ENCODE measurements at places on chromosomes 6 and 20.

GRCh38 chr6:112482373-112482772 is 135.2 kb downstream of the RFPL4B start:
- DNase-seq = no peak

- no peak for DNase-seq
Observed at GRCh38 chr20:45465491-45466266, 3.9 kb upstream of the WFDC2 start.

DNA sequence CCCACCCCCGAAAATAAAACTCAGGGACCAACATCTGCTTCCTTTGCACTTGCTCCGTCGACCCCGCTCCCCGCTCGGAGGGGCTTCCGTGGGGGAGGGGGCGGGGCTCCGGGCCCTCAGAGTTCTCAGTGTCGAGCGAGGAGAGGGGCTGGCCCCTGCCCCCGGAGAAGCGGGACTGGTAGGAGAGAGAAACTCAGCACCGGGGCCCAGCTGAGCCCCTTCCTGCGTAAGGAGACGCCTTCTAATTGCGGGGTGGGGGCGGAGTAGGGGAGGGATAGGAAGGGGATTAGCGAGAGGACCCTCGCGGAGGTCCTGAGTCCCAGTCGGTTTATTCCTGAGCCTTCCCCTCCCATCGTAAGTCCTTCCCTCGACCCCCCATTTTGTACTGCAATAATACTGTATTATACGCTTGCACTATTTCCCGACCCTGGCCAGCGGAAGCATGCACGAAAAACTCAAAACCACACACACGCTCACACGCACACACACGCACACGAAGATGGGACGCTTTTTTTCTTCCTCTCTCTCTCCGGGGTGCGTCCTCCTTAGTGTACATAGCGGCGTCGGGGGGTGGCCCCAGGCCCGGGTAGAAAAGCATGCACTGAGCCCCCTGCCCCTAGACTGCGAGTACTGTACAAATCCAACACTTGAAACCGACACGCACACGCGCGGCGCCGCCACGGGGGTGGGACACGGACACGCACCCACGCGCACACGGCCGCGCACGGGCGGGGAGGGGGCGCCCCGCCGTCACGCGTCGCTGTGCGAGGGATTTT is 22.1 kb upstream of the SLC22A7 start:
- DNase-seq = peak; percentile 65

- DNase-seq = no peak
Observed at GRCh38 chr20:58169450-58169849, 59.0 kb downstream of the ANKRD60 start.

- DNase-seq = no peak
Observed at GRCh38 chr6:139779988-139780774, 405.7 kb upstream of the CITED2 start.

DNA sequence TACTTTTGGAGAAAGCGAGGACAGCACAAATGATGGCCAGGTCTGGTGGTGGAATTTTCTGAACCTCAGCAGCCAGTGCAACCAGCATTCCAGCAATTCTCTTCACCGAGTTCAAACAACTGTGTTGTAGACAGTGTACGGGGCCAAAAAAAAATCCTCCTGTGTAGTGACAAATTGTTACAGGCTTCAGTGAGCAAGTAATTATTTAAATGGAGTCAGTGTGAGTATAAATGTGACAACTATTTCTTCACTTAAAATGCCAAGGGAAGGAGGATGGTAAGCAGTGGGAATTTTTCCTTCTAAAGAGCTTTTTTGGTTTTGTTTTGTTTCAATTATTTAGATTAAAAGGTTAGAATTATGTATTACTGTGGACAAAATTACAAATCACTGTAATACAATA is 154.1 kb downstream of the TMEM242 start:
- DNase-seq = peak; percentile 9

DNA sequence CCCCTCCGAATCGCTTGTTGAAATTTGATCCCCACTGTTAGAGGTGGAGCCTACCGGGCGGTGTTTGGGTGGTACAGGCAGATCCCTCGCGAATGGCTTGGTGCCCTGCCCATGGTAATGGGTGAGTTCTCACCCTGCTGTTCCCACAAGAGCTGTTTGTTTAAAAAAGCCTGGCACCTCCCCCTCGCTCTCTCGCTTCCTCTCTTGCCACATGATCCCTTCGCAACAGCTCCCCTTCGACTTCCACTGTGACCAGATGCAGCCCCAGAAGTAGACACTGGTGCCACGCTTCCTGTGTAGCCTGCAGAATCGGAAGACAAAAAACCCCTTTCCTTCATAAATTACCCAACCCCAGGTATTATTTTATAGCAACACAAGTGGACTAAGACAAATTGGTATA is 292.2 kb upstream of the QKI start:
- DNase-seq = no peak

DNA sequence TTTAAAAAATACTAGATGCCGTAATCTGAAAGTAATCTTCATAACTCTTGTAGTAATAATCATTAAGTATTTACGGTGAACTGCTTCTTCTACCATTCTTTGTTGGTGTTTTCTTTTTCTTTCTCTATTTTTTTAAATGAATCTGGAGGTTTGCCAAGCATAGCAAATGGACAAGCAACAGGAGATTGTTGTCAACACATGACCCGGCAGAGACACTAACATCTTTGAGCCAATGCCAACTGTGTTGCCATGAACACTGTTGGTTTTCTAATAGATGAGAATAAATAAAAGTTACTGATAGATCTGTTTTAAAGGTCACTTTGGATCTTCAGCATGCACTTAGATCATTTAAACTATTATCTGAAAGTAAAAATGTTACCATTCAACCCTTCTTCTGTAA is 523.6 kb upstream of the EYS start:
- DNase-seq = no peak

GRCh38 chr6:27684264-27685211 is 211.6 kb upstream of the ZNF184 start:
- peak; percentile 70 for DNase-seq

DNA sequence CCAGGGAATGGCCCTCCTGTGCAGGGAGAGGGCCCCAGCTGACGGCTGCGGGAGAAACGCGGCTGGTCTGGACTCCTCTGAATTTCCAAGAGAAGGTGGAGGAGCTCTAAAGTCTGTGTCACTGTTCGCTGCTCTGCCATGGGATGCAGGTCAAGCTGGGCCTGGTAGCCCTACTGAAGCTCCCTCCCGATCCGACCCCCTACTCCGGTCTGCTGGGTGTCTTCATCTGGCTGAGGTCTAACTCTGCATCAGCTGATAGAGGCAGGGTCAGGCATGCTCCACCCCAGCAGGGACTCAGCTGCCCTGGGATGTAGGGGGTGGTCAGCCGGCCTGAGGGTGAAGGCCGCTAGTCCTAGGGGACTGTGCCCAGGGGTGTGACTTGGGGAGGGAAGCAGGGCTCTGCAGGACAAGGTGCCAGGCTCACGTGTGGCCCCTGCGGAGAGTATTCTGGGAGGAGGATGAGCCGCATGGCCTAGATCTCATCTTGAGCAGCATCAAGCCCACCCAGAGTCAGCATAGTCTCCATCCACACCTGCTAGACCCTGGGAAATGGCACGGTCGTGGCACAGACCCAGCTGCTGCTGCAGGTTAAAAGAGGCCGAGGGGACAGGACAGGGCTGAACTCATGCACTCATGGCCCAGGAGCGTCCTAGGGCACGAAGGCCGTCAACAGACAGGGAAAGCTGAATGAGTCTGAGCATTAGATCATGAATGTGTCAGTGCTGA is 1.4 kb downstream of the CST3 start:
- DNase-seq = no peak

- peak; percentile 33 for DNase-seq
Observed at GRCh38 chr20:48405909-48406308, 421.9 kb downstream of the PREX1 start.

GRCh38 chr20:20466341-20466879 is 98.5 kb downstream of the INSM1 start:
- DNase-seq = no peak

DNA sequence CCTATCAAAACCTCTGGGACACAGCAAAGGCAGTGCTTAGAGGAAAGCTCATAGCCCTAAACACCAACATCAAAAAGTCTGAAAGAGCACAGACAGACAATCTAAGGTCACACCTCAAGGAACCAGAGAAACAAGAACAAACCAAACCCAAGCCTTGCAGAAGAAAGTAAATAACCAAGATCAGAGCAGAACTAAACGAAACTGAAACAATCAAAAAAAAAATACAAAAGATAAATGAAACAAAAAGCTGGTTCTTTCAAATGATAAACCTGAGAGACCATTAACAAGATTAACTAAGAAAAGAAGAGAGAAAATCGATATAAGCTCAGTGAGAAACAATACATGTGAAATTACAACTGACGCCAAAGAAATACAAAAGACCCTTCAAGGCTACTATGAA is 34.8 kb upstream of the RUNX2 start:
- no peak for DNase-seq

GRCh38 chr6:54621285-54621684 is 225.3 kb upstream of the FAM83B start:
- DNase-seq = no peak

DNA sequence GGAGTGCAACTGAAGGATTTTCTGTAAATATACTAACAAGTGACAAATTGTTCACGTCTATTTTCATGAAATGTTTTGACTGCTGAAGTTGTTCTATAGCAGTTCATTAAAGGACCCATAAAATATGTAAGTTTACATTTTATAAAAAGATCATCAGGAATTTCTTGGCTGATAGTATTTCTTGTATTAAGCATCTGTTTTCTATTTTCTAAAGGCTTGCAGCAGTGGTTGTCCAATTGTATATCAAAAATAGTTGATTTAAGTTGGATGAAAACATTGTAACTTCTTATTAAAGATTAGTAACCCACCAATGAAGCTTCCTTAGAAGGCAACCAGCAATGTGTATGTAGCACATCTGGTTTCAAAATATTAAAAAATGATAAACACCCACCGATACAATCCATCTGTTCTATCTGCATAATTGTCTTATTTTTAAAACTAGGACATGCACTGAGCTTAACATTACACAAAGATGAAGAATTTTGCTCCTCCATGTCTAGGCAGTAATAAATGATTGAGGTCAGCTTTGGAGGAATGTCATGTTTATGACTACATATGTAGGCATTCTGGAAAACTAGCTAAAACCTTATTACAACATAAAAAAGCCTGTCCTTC is 301.3 kb upstream of the TCF21 start:
- DNase-seq = peak; percentile 9

DNA sequence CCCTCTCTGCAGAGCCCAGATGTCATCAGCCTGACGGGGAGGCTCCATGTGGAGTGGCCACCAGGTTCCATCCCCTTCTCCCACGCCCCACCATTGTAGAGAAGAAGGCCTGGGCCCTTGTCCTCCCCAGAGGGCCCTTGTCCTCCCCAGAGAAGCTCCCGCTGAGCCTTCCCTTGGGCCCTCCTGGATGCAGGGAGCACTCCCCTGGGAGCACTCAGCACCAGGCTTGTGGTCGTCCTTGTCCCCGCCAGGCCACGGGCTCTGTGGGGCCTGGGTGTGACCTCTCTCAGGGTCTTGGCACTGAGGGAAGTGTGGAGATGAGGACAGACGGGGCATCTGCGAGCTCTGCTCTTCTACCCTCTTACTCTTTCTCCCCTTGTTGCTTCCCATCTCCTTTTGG is 83.4 kb upstream of the NNAT start:
- DNase-seq = no peak

DNA sequence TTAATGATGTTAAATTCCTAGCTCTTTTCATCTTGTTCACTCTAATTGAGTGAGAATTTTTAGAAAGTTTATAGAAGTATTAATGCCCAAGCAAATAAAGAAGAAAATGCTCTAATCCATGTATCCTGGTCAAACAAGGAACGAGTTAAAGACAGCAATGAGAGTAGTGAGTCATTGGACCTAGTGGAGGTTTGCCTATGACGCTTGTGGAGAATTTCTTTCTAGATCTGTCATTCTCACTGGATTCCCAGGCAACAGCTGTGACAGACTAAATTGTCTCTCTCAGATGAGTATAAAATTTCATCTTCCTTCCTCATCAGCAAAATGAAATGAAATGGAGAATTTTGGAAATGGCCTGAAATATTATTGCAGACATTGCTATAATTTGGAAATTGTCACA is 127.9 kb downstream of the COL19A1 start:
- no peak for DNase-seq

GRCh38 chr6:54990001-54990400 is 143.4 kb downstream of the FAM83B start:
- DNase-seq = no peak

DNA sequence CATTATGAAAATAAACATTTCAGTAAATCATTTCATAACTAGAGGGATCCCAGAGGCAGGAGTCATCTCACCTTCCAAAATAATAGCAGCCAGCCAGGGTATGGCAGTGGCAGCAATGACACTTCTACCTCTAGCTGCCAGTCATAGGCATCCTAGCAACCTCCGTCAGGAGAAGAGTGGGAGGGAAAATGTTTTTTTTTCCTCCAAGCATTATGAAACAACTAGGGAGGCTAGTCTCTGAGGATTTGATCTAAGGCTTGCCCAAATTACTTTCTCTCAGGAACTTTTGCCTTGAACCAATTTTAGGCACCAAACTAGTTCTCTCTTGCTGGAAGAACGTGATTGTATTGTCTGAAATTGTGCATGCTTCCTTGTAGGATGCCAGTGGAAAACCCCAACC is 208.7 kb upstream of the PREP start:
- DNase-seq = no peak

- peak; percentile 78 for DNase-seq
Observed at GRCh38 chr20:50635676-50636600, 55.4 kb downstream of the RIPOR3 start.

DNA sequence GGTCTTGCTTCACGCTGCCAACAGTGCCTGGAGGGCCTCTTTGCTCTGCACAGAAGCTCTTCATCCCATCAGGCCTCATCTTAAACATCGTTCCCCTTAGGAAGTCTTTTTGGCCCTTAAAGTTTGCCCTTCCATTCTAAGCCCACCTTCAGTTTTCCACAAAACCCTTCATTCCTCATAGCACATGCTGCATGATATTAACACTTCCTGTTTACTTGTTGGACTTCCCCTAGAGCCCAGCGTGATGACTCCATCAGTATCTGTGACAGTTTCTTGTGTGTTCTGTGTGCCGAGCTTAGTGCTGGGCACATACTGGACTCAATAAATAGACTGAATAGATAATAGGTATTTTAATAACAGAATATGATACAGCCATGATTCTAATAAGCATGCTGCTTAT is 2.2 kb downstream of the NT5DC1 start:
- no peak for DNase-seq

DNA sequence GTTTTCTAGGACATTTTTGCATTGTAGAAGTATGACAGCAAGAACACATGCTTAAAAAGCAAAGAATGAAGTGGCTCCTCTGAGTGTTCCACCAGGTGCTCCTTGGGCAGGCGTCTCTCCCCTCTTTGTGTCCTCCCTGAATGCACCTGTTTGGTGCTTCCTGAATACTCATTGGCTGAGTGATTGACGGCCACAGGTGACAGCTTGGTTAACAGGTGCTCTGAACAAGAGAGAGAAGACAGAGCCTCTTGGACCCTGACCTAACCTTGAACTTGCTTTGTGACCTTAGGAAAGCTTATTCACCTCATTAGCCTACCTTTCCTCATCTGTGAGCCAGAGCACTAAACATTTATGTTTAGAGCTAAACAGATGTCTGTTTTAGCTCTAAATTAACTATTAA is 93.7 kb downstream of the TULP4 start:
- DNase-seq = no peak

All from eye (tissue), 1 donor.